ENCODE measurements at places on chromosomes 12 and 14. TPM values are rescaled to one million over a fixed set of nuclear protein-coding genes. Genes with fewer than 3 reads are reported as not detected.
A peak's percentile ranks its signal among the peaks of the same experiment; 100 is the strongest.

MEG3 gene
- total RNA-seq, result 275 TPM

HHIPL1 gene
- 2.8 TPM for total RNA-seq

KRT8 gene
- 70.0 TPM for total RNA-seq

OR4E2 gene
- not detected for total RNA-seq

GRCh38 chr14:80627745-80628144 is 313.8 kb downstream of the CEP128 start:
- no peak for DNase-seq

GRCh38 chr12:58310809-58311622 is 369.6 kb downstream of the ATP23 start:
- no peak for DNase-seq

- no peak for DNase-seq
Observed at GRCh38 chr14:57390806-57391516, 575 bp downstream of the NAA30 start.

DNA sequence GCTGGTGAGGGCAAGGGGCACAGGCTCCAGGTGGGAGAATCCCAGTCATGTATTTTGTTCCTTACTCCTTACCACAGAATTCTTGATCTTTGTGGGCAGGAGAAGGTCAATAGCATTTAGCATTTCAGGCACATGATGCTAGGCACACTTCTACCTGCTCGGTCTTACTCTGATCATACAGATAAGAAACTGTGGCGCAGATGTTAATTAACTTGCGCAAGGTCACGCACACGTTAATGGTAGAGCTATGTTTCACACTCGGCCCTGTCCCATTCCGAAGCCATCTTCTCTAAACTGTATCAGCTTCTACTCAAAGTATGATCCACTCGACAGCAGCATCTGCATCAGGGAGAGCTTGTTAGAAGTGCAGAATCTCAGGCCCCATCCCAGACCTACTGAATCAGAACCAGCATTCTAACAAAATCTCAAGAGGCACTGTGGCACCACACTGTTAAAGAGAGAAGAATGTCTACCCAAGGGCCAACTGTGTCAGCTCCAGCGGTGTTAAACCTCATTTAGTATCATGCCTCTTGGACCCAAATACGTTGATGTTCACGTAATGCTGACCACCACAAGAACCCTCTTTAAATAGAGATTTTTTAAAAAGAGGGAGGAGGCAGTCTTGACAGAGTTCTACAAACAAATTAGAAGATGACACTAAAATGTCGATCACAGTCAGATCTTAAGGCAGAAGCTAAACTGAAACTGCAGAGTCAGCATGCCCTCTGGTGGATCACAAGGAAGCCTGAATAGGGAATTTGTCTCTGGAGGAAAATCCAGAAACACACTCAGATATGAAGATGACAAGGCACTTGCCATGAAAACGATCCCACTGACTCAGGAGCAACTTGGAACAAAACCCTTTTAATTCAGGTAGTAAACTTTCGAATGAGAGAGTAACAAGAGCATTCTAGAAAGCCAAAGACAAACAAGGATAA is 7.3 kb downstream of the STXBP6 start:
- no peak for DNase-seq

- DNase-seq, result no peak
Observed at GRCh38 chr14:58755031-58755925, 117.5 kb downstream of the DACT1 start.

DNA sequence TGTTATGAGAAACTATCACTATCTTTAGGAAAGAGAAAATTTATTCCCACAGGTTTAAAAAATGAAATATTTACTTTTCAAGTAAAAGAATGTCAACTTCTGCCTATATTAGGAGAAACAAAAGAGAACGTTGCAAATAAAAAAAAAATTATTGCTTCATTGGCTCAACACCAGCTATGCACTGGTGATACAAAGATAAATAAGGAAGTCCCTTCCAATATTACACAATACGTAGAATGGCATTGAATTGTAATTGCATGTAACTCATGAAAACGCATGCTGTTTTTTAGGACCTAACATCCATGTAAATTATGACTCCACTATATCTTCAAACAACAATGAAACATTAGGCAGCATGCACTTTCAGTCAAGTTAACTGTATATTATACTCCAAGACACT is 56.4 kb upstream of the RERGL start:
- DNase-seq, result no peak

- peak; percentile 19 for DNase-seq
Observed at GRCh38 chr12:4701395-4702190, 18.6 kb upstream of the GALNT8 start.

DNA sequence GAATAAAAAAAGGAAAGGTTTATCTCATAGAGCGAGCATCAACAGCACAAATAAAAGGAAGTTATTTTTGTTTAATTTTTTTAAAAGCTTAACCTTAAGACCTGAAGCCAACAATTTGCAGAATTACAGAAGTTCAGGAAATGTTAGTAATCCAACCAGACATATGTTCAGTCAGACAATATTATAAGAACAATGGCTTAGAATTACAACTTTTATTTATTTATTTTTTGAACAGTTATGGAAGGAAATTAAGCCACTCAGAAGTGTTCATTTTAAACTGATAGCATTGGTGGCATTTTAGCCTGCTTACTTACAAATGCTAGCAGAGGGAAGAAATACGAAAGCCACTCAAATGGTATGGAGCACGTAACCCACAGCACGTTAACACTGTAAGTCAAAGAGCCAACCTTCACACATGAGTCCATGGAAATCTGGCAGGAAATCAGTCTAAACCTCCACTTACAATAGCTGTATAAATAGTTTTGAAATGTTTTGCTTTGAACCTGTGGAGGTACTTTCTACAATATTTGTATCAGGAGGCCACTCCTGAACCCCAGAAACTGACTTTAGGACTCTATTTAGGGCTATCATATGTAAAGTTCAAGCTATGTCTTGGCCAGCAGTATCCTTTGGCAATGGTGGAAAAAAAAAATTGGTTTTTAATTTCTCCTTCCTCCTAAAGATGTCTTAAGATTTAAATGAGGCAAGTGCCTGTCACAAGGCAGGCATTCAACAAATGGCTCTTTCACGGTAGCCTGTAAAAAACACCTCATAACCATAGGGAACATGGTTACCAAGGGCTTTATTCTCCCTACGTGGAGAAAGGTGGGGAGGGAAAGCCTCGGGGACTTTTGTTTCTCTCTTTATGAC is 102.3 kb downstream of the ITPR2 start:
- no peak for DNase-seq

DNA sequence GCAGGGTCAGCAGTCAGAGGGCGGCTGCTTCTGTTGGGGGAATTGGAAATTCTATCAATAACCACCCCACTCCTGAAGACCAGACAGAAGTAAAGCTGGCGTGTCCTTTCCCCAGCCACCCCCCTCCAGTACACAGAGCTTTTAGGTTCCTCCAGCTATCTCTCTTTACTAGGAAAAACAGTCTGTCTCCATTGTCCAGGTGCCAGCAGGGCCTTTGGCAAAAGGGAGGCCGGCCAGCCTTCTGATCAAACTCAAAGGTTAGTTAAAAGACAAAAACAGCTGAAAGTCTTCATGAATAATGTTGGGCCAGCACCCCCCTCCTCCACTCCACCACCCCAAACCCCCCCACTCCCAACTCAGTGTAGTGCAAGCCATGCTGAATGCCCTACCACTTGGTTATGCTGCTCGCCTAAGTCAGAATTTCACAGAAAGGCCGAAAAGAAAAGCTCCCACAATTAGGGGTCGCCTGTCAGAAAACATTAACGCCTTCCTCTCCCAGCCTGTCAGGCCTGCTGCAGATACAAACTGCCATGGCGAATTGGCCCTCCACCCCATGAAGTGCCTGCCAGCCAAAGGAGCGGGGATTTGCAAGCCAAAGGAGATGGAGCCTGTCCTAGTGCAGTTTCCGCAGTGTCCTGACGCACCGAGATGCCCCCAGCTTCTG is 8.9 kb downstream of the ASCL1 start:
- no peak for DNase-seq

All from ovary (tissue), 10 donors.